ENCODE measurements at places on chromosomes 4 and X.
A peak's percentile ranks its signal among the peaks of the same experiment; 100 is the strongest.

GRCh38 chr4:123856689-123857545 lies 460.3 kb downstream of the SPRY1 start:
- DNase-seq, result no peak

GRCh38 chr4:85717351-85717750 lies 242.4 kb downstream of the ARHGAP24 start:
- DNase-seq, result no peak

DNA sequence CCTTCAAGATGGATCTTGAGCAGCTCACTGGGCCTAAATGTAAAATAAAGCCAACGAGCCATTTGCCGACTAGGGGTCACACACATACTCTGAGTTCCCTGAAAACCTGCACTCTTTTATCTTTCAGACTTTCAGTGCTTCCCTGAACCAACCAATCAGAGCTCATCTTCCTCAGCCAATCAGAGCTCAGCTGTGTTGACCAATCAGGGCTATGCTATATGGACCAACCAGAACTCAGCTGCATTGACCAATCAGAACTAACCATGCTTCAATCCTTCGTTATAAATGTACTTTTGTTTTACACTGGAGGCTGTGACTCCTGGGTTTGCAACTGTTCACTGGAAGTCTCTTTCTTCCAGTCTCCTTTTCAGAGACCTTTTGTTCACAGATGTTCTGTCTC lies 19.3 kb downstream of the SLC25A53 start:
- DNase-seq, result no peak

GRCh38 chr4:168667376-168667775 lies 170.5 kb downstream of the PALLD start:
- no peak for DNase-seq

GRCh38 chr4:159787901-159788300 lies 685.0 kb downstream of the RAPGEF2 start:
- peak; percentile 1 for DNase-seq
